H4 (cell line): ENCODE measurements at places on chromosomes 16 and 17.

- no peak for DNase-seq
Observed at GRCh38 chr17:34579017-34579946, at the start of gene TMEM132E. TMEM132E (plus strand) TSS chr17:34579582; CDS start chr17:34581077, 1,495 bp downstream.

GRCh38 chr16:70467113-70467512 is 12.7 kb downstream of the FCSK start:
- no peak for DNase-seq

- DNase-seq: no peak
Observed at GRCh38 chr17:39926135-39926587, 1.2 kb downstream of the ORMDL3 start.

- DNase-seq: no peak
Observed at GRCh38 chr16:57621521-57622271, 6.7 kb upstream of the ADGRG1 start.

GRCh38 chr17:17151541-17151940 is 54.6 kb downstream of the PLD6 start:
- no peak for DNase-seq

DNA sequence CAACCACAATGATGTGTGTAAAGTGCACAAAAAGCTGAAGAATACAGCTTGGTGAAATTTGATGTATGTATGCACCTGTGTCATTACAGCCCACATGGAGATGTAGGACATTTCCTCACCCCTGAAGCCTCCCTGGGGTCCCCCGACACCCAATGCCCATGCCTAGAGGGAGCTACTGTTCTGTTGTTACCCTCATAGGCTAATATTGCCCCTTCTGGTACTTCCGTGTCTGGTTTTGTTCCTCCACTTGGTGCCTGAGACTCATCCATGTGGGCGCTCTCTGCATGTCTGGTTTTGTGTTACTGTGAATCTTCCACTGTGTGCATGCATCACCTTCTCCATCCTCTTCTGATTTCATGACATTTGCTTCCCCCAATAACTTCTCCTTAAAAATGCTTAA is 18.6 kb downstream of the TNFRSF13B start:
- no peak for DNase-seq

DNA sequence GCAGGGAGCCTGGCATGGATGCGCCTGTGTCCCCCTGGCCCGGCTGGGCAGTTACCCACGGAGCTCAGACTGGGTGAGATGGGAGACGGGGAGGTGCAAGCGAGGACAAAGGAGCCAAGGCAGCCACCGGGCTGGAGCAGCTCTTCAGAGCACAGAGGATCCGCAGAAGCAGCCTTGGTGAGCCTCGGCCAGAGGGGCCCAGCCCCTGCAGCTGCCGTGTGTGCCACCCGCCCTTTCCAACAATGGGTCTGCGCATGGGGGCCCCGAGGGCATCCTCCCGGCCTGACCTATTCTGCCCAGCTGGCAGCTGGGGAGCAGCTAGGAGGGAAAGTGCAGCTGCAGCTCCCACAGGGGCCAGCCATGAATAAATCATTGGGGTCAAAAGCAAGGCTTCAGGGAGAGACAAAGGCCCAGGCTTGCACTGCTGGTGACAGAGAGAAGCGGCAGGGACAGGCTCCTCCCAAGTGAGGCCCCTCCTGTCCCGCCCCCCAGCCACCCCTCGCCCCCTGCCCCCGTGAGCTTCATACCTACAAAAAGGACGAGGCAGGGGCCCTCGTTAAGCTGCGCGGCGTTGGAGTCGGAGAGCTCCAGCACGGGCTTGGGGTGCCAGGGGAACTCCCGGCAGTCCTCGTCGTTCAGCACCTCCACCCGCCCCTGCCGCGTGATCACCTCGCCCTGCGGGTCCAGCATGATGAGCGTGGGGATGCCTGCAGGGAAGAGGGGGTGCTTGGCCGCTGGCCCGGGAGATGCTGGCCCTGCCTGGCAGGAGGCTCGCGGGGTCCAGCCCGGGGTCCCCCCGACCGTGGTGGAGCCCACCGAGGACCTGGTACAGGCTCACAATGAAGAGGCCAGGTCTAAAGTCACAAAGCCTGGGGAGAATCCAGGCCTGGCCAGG is 22.6 kb downstream of the MRM3 start:
- DNase-seq: no peak

DNA sequence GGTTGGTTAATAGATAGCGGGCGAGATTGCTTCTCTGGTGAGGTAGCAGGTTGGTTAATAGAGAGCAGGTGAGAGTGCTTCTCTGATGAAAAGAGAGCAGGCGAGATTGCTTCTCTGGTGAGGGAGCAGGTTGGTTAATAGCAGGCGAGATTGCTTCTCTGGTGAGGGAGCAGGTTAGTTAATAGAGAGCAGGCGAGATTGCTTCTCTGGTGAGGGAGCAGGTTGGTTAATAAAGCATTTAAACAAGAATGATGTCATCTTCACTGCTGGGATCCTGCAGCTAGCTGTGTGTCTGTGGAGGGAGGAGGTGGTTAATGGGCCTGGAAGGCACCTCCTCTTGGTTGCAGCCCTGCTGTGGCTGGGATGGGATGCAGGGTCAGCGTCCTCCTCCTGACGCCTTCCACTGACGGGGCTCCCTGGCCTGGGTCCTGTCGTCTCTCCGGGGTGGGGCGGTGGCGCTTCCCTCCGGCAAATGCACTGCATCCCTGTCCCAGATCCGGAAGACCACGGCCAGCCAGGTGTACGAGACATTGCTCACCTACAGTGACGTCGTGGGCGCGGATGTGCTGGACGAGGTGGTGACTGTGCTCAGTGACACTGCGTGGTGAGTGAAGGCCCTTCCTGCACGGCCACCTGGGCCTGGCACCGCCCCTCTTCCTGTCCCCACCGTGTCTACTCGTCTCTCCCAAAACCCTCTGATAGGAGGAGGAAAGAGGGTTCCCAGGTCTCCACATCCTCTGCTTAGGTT is 99.2 kb upstream of the ZNF750 start:
- DNase-seq: no peak

DNA sequence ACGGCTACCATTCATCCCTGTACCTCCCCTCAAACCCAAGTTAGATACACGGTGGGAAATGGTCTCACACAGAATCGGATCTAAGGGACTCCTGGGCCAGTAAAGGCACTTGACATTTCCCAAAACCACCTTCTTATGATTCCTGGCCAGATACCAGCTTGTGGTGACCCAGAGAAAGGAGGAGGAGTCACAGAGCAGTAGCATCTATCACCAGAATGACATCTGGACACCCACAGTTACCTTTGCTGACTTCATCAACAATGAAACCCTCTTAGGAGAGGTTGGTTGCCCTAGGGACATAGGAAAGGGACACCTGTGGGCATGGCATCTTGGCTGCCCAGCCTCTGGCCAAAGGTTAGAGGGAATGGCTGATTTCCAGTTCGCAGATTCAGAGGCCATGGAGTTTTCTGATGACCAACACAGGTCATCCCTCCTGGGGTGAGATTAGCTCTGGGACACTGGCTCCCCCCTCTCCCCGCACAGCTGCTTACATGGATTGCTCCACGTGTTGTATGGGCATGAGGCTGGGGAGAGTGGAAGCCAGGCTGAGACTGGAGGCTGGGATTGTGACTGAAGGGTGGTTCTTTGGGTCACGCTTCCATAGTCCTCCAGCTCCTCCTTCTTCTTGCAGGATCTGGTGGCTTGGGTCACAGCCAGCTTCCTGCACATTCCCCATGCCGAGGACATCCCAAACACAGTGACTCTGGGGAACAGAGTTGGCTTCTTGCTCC is 1.4 kb upstream of the AOC3 start:
- peak; percentile 37 for DNase-seq

- peak; percentile 47 for DNase-seq
Observed at GRCh38 chr16:1125471-1125870, 27.4 kb upstream of the CACNA1H start.

- peak; percentile 60 for DNase-seq
Observed at GRCh38 chr17:5516060-5516792, 29.9 kb downstream of the MIS12 start.

DNA sequence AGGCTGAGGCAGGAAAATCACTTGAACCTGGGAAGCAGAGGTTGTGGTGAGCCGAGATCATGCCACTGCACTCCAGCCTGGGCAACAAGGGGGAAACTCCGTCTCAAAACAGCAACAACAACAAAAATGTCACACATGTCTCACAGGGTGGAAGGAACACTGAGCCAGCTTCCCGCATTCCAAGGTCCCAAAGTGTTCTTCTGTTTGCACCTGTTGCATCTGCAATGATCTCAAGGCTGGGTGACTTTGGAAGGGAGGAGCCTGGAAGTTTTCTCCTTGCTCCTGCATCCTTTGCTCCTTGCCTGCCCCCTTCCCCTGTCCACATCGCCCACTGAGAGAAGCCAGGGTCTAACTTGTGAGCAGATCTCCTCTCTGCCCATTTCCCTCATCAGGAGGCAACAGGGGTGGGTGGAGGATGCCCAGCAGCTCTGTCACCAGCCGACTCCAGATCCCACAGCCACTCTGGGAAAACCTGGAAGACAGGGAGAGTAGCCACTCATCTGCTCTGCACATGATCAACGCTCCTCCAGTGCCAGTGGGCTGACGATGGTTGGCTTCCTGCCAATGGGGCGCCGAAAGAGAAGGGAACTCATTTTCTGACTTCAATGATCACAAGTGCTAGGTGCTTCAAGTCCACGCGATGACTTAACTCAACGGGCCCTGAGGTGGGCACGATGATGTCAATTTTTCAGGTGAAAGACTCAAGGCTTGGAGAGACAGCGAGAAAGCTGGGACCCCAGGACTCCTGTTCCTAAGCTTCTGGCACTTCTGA is 12.6 kb downstream of the CHST6 start:
- no peak for DNase-seq
